ENCODE measurements at places on chromosomes 12 and 14.
A peak's percentile ranks its signal among the peaks of the same experiment; 100 is the strongest.

DNA sequence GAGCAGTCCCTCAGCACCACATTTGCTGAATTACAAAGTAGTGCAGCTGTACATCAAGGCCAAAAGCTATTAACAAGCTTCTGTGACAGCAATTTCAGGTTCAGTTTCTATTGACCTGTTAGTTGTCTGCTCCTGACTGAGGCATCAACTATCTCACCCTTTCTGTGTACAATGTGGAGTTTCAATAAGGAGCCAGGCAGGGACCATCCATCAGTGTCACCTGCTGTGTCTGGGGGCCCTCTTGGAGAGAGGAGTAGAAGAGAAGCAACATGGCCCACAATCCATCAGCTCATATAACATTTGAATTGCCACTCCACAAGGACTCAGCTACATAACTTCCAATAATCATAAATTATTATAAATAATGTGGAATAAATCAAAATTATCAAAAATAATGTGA is 72.3 kb upstream of the CCDC196 start:
- DNase-seq: no peak

- peak; percentile 45 for DNase-seq
Observed at GRCh38 chr12:12016284-12017100, 54.2 kb upstream of the BCL2L14 start.

GRCh38 chr14:92719890-92720323 is 28.5 kb downstream of the LGMN start:
- DNase-seq: no peak

- DNase-seq: no peak
Observed at GRCh38 chr14:64625386-64626232, 75.8 kb downstream of the PPP1R36 start.

- no peak for DNase-seq
Observed at GRCh38 chr12:31037931-31038330, 35.7 kb upstream of the DDX11 start.

GRCh38 chr14:67622675-67623074 is 3.0 kb downstream of the ARG2 start:
- peak; percentile 26 for DNase-seq

DNA sequence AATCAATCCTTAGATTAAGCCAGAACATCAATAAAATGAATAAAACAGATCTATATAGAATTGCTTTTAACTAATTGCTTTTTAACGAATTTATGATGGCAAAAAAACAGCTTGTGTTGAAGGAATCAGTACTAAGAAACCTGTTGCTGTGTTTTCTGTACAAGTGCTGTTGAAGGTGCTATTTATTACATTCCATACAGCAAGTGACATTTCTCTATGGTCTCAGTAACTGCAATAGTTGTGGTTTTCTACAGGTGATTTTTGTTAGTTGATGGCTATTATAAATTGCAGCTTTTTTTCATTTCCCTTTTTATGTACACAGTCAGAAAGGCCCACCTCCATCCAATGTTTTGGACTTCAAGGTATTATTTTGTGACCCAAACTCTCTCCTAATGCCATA is 56.6 kb downstream of the SLC2A13 start:
- no peak for DNase-seq

- no peak for DNase-seq
Observed at GRCh38 chr14:25178255-25178654, 128.3 kb upstream of the STXBP6 start.

Data from activated CD4-positive, alpha-beta T cell treated with anti-CD3 and anti-CD28 coated beads for 48 hours (primary cell).